ENCODE measurements at places on chromosomes 2 and 18. TPM values are rescaled to one million over a fixed set of nuclear protein-coding genes. Genes with fewer than 3 reads are reported as not detected.

- DNase-seq = peak; percentile 47
These were observed 132.2 kb downstream of the SMAD7 start for GRCh38 chr18:48818329-48819254.

DNA sequence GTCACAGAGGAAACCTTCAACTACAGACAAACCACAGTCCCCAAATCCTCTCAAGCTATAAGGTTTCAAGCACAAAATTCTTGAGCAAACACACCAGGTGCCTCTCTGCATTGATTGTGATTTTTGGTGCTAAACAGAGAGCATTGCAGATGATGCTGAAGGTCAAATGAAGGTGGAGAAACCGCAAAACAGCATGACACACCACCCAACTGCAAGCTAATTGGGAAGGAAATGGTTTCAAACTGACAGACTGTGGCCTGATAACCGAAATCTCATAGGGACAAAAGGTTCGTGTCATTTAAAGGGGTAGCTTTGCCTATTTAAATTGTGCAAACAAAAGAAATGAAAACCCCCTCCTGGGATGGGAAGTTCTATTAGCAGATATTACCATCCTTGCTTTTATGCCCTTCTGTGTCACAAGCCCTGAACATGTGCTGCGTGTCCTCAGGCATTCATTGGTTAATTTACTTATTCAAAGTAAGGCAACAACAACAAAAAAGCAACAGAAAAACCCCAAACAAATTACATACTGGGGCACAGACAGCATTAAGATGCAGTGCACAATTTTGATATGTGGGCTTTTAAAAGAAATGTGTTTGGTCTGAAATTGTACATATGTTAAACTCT, 154.9 kb downstream of the AQP4 start:
- no peak for DNase-seq

GRCh38 chr2:113876503-113877387, 13.1 kb upstream of the ACTR3 start:
- DNase-seq = no peak

DNA sequence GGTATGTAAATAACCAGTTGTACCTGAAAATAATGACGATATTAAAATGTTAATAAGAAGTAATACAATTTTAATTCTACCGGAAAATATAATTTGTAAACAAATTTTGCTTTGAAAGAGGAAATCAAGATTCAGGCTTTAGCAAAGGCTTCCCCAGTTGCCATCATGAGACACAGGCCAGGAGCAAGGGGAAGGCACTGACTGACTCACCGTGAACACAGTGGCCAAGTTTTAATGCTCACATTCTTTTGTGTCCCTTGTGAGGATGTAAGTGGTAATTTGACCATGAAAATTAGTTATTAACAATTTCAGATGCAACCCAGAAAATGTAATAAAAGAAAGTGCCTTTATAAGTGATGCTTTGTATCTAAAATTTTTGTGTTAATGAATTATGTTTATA, 164.1 kb downstream of the GREB1L start:
- no peak for DNase-seq

DNA sequence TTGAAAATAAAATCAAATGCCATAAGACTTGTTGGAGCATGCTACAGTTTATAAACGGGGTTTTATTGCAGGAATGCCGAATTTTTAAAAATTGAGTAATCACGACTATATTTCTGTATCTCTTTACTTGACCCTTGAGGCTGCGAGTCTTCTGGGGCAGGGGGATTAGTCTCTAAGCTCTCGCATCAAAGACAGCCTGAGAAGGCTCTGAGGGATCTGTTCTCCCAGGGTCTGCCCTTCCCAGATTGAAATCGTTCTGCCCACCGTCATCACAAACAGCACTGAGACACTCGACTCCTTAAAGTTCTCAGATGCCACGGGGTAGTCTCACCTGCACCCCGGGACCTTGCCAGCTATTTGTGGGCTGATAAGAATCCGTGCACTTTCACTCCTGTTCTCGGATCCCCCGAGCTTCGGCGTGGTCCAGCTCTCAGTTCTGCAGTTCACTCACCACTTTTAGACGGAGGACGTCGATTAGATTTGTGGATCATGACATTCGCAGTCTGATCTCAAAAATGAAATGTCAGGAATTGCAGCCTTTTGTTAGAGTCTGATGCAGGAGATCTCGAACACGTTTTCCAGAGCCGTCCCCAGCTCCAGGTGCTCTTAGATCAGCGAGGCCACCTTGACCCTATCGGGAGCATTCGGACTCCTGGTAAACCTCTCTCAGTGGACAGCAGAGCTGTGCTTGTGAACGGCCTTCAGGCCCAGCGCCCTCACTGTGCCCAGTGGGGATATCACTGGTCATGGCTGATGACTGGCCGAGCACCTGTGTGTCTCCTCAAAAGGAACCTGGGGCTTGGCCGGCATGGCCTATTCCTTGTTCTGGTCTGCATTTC, 43.0 kb downstream of the TWIST2 start:
- DNase-seq = no peak

GRCh38 chr2:17517481-17518211, 594 bp downstream of the RAD51AP2 start:
- no peak for DNase-seq

DNA sequence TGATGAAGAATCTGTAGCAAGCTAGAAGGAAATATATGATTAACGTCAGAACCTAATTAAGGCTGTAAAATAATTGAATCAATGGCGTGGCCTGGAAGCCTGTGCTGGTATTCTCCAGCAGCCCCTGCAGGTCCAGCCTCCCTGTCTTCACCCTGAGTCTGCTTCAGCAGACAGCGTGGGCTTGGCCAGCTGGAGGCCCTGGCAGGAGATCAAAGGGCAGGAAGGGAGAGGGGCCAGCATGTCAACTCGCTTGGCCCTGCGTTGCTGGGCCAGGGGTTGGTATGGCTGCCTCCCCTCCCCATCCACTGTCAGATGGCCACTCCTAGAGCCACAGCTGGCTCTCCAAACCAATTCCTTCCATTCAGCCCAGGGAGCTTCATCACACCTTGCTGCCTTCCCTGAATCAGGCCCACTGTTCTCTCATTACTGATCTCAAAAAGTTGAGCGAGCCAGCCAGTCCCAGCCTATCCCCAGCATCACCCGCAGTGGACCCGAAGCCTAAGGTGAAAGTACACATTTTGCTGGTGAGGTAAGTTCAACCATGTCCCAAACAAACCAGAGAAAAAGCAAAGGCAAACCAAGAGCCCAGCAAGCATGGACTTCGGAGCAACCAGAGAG, 228.4 kb upstream of the AGAP1 start:
- no peak for DNase-seq

Gene ALLC
- 7.6 TPM for total RNA-seq

Gene LCT
- 0.04 TPM for total RNA-seq

Gene TUBA4B
- not detected for total RNA-seq

Data from sciatic nerve (tissue), 2 donors.